ENCODE measurements at places on chromosomes 3 and 15.

DNA sequence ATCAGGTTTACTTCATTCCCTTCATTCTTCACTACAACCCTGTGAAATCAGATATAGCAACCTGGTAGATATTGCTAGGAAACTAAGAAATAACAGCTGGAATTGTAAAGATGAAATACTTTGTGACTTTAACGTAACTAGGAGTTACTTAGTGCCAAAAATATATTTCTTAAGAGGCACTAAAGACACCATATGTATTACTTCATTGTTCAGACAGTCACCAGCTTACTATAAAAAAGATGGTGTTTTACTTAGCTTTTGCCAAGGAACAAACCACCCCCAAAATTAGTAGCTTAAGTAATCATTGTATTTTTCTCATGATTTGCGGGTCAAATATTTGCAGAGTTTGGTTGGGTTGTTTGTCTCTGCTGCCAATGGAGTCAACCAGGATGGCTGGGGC, 62.5 kb downstream of the PROS1 start:
- H3K27me3 ChIP-seq = no peaks in the 10 kb centered on the region
- H3K4me3 ChIP-seq = no peak overlapping the region
- no peak for DNase-seq
- no peaks in the 10 kb centered on the region for H3K4me1 ChIP-seq

GRCh38 chr15:96586901-96587300, 256.4 kb downstream of the NR2F2 start:
- no peak overlapping the region for H3K4me3 ChIP-seq
- H3K27me3 ChIP-seq = no peaks in the 10 kb centered on the region
- DNase-seq = no peak
- H3K27ac ChIP-seq = no peak overlapping the region
- H3K4me1 ChIP-seq = no peaks in the 10 kb centered on the region
- no peaks in the 10 kb centered on the region for H3K36me3 ChIP-seq

DNA sequence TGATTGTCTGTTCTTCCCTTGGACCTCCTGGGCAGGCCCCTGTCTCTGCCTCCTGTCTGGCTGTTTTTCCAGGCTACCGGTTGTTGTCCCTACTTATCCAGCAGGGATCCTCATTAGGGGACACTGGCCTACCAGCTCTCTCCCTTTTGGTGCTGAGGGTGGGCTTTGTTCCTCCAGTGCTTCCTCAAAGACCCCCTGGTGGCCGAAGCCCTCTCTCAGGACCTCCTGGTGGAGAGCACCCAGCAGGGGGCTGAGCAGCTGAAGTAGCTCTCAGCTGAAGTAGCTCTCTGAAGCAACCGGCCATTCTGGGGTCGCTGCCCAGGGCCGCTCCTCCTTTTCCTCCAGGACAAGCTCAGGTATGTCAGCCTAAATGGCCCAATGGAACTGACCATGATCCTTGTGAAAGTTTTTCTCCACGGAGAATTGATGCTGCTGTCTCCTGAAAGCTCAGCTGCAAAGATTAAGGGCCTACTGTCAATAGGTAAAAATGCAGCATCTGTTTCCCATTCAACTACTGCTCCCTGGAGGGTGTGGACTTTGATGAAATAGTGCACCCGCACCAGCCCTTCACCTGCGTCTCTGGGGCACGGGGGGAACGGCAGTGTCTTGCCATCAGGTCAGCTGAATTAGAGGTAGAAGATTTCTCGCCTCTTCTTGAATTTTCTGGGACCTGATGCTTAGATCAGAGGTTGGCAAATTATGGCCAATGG, 27.6 kb downstream of the ARNT2 start:
- H3K27me3 ChIP-seq = no peaks in the 10 kb centered on the region
- DNase-seq = no peak
- no peak overlapping the region for H3K27ac ChIP-seq
- H3K4me3 ChIP-seq = no peak overlapping the region
- no peaks in the 10 kb centered on the region for H3K36me3 ChIP-seq

GRCh38 chr3:52829906-52830463, 487 bp downstream of the ITIH4 start:
- no peaks in the 10 kb centered on the region for H3K27me3 ChIP-seq
- DNase-seq = no peak
- H3K4me3 ChIP-seq = no peak overlapping the region
- no peak overlapping the region for H3K27ac ChIP-seq

DNA sequence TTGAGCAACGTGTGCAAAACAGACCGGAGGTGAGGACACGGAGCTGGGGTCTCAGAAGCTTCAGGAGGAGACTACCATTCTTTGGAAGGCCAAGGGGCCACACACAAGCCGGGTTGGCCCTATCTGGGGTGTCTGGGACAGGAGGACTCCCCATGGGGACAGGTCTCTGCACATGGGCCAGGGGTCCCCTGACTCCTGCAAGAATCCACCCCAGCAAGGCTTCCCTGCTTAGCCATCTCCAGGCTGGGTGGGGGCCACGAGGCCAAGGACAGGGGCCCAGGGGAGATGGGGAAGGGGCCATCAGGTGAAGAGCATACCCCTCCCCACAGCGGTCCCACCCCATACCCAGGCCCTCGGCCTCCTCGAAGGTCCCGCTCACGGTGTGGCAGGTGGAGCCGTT, 38.5 kb downstream of the ADAMTS7 start:
- DNase-seq = no peak
- no peak overlapping the region for H3K27ac ChIP-seq
- no peak overlapping the region for H3K4me3 ChIP-seq

Data from H9 (cell line).